HFFc6 (cell line): ENCODE measurements at places on chromosomes 6 and 20.
A peak's percentile ranks its signal among the peaks of the same experiment; 100 is the strongest.

DNA sequence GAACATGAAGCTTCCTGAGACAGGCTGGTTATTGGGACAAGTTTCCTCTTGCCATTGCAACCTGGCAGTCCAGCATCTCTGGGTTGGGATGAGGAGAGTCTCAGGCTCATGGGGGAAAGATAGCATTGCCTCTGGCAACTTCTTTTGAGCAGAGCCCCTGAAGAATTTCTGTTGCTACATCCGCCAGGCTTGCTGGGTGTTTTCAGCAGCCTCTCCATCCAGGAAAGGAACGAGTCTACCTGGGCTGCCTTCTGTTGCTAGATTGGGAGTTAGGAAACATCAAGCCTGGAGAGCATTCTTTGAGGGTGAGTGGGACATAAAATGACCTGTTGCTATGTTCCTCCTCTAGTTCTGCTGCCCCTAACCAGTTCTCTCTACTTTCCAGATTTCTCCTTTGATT lies 313.5 kb downstream of the RFPL4B start:
- no peak for DNase-seq

- DNase-seq, result no peak
Observed at GRCh38 chr20:46642265-46642968, 8.8 kb downstream of the SLC13A3 start.

DNA sequence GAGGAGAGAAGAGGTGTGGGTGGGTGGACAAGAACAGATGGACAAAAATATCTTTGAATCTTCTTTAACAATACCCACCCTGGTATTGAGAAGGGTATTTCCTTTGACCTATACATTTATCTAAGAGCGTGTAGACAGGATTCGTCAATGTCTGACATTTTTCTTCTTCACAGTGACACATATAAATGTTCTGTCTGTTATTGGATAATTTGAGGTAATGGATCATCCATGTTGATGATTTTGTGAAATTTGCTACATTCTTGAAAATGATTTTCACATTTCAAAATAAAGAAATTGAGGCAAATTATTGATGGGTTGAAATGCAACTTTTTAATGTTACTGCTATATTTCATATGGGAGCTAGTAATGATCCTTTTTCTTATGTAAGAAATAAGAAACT lies 770.7 kb upstream of the EPHA7 start:
- no peak for DNase-seq

GRCh38 chr6:130069485-130069884 lies 51.1 kb downstream of the L3MBTL3 start:
- no peak for DNase-seq

- DNase-seq, result no peak
Observed at GRCh38 chr20:19094959-19095541, 117.4 kb upstream of the SLC24A3 start.

DNA sequence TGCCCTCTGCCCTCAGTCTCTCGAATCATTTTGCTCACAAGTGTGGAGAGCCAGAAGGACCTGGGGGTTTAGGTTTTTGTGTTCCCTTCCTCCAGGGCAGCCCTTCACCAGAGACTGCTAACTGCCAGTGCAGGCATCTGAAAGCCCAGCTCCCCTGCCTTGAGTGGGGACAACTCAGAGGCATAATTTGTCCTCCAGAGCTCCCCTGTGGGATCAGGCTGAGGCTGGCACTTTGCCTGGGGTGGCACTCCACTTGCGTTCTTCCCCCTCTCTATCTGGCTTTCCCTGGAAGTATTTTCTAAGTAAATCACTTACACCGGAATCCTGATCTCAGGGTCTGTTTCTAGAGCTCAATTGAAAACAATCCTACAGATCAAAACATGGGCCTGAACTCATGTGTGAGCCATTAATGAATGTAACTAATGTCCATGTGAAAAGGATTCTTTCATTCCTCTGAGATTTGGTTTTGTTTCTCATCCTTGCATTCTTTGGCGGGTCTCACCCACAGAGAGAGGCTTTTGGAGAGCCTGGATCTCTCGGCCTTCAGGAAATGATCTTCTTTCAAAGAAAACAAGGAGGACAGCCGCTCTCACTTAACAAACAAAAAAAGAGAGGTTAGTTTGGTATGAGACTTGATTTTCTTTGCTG lies 125.7 kb upstream of the RIPOR2 start:
- DNase-seq, result no peak

- no peak for DNase-seq
Observed at GRCh38 chr6:169022079-169022478, 231.6 kb downstream of the THBS2 start.

DNA sequence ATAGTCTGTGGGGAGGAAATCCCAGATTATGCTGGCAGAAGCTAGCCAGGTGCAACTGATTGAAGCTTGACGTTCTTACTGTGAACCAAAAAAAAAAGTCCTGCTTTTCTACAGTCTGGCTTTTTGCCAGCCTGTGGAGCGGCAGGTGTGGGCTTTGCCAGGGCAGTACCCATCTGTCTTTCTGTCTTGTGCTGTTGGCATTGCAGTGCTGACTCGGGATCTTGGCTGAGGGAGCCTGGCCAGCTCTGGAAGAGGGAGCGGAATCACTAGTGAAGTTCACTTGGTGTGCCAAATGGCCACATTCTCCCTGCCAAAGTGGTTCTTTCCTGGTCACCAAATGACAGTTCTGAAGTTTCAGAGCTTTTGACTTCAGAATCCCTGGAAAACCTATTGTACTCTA lies 5.0 kb downstream of the KIF3B start:
- DNase-seq, result no peak

- DNase-seq, result no peak
Observed at GRCh38 chr6:29529956-29530355, 29.6 kb downstream of the UBD start.

- no peak for DNase-seq
Observed at GRCh38 chr6:223136-223535, 69.2 kb upstream of the DUSP22 start.

GRCh38 chr6:8589941-8590729 lies 154.8 kb upstream of the SLC35B3 start:
- DNase-seq, result no peak

GRCh38 chr6:155024391-155025027 lies 29.4 kb downstream of the TIAM2 start:
- no peak for DNase-seq

GRCh38 chr6:134684423-134684795 lies 265.5 kb downstream of the ALDH8A1 start:
- peak; percentile 14 for DNase-seq

DNA sequence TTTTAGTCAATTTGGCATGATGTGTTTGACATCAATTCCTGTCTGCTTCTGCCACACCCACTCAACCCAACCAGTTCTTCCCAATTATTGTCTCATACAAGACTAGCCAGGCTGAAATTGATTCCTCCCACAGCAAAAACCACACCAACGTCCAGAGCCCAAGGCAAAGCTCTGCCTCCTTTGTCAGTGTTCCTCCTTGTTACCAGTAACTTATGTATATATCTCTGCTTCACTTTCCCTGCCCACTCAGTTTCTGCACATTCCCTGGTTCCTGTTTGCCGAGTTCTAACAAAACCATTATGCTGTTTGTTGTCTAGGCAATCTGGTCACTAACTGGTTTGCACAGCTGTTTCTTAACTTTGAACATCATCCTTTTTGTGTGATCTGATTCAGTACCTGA lies 547.9 kb upstream of the PTCHD4 start:
- DNase-seq, result no peak

DNA sequence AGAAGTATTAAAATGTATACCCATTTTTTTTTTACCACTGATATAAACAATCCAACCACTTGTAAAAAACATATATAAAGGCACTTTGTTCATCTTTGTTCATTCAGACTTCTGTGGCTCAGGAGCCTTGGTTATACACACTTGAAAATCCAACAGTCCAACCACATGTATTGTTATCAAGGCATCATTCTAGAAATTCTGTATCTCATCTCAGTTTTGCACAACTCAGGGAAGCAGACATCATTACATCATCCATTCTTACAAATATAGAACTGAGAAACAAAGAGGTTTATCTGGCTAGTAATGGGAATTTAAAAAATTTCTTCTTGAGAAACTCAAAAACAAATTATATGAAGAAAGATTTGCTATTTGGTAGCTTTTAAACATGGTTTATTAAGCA lies 88.1 kb downstream of the HMGCLL1 start:
- no peak for DNase-seq

DNA sequence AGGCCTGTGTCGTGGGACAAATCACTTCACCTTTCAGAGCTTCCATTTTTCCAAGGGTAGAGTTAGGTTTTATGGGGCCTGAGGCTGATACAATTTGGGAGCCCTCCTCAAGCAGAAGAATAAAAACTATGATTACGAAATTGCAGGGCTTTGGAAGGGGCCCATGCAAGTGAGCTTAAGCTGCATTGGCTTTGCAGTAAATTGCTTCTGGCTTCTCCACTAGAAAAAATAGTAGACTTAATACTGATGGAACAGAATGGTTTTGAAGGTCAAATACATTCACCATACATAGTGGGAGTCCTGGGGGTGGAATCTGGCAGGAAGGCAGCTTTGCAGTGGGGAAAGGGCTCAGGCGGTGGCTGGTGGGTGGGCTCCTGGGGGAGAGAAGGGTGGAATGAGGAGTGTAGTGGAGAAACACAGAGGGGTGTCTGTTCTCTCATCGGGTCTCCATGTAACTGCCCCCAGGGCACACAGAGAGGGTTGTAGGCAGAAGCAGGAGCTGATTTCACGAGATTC lies 55.9 kb upstream of the RNF24 start:
- DNase-seq, result no peak

- DNase-seq, result no peak
Observed at GRCh38 chr6:117210279-117210678, 55.1 kb upstream of the VGLL2 start.

GRCh38 chr6:391559-392440 lies at the start of gene IRF4:
Gene IRF4, plus strand, starts transcription at chr6:391752. Its CDS starts 1,401 bp downstream, at chr6:393153.
- DNase-seq, result no peak

GRCh38 chr6:47633141-47633540 lies 65.2 kb upstream of the ADGRF4 start:
- no peak for DNase-seq

- DNase-seq, result peak; percentile 37
Observed at GRCh38 chr6:33632558-33633039, 11.5 kb downstream of the ITPR3 start.

- DNase-seq, result no peak
Observed at GRCh38 chr20:24131684-24132083, 143.1 kb upstream of the GGTLC1 start.

GRCh38 chr6:150619275-150619674 lies 19.6 kb downstream of the PLEKHG1 start:
- DNase-seq, result no peak

DNA sequence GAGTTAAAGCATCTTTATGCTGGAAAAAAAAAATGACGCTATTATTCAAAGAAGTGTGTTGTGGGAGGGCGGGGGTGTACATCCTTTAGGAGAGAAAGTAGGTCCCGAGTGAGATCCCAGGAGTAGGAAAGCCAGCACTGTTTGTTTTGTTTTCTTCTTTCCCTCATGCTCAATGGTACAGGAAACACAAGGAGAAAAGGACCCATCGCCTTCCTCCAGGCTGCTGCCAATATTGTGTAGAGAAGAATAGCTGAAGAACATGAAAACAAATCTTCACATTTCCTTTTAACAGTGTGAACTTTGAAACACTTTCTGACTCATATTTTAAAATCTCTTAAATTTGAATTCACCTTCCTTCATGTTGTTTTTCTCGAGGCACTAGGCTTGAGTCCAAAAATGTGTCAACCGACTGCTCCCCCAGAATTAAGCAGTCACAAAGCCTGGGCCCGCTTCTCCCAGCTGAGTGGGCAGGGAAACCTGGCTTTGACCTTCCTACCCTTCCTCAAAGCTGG lies 22.3 kb downstream of the PPP1R16B start:
- DNase-seq, result no peak

DNA sequence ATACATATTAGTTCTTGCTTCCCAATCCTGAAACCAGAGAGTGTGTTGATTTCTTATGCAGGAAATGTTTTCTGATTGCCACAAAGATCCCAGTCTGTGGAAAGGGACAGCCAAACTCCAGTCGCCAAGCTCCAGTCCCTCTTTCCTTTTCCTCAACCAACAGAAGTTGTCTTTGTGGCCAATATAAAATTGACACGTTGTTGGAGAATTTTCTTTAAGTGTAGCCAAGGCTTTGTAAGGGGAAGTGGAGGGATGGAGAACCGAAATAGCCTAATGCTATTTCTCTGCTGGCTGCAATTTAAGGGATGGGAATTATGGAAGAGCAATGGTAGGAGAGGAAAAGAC lies 5.4 kb downstream of the ADGRB3 start:
- DNase-seq, result no peak

DNA sequence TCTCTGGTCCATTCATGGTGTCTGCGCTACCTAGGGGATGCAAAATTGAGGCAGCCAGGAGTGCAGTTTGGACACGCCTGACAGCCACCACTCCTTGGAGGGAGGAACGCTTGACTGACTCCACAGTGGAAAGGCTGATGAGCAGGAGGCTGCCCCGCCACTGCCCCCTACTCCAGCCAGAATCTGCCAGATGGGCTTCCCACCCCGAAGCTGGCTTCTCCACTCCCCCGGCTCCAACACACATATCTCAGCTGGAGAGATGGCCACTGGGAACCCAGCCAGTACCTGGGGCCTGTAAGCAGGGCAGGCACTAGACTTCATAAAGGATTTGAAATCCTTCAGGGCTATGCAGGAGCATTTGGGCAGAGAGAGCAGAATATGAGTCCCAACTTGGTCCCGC lies 51.4 kb upstream of the BLCAP start:
- no peak for DNase-seq

- DNase-seq, result no peak
Observed at GRCh38 chr20:33545763-33546162, 55.9 kb downstream of the CBFA2T2 start.

DNA sequence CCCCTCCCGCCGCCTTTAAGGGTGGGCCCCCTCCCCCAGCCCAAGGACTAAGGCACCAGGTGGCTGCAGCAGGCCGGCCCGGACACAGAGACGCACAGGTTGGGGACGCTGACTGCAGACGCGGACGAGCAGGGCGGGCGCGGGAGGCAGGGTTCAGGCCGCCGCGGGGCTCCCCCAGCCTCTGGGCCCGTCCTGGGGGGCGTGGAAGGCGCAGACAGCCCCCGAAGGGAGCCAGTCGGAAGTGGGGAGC lies 9.3 kb downstream of the DUSP15 start:
- no peak for DNase-seq

- DNase-seq, result no peak
Observed at GRCh38 chr20:2162125-2162822, 60.6 kb downstream of the STK35 start.

GRCh38 chr20:62958388-62959100 lies 6.0 kb downstream of the SLC17A9 start:
- no peak for DNase-seq

DNA sequence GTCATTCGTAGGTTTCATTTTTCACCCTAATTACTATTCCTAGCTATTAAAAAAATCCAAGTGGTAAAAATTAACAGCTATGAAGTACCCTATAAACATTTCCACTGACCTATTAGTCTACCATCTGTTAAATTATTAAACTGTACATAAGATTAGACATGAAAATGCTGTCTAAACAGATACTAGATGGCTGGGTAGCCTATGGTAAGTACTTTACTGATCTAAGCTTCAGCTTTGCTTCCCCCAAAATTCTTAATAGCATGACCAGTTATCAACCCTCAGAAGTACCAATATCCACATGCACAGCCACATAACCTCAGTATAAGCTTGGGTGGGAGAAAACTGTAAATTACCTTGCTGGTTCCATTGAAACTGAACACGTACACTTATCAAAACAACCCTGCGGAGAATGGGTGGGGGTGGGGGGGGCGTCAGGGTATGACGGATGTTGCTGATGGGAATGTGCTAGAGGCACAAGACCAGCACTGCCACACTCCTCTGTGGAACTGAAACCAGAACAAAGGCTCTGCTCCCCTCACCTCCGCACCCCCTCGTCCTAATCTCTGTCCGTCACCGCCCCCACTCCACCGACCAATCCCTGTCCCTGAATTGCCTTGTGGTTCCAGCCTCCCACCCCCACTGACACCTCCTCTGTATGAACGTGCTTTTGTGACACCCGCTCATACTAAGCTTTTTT lies 45.3 kb downstream of the B4GALT5 start:
- DNase-seq, result no peak
